WERI-Rb-1 (cell line): ENCODE measurements at places on chromosomes 2 and 18.

DNA sequence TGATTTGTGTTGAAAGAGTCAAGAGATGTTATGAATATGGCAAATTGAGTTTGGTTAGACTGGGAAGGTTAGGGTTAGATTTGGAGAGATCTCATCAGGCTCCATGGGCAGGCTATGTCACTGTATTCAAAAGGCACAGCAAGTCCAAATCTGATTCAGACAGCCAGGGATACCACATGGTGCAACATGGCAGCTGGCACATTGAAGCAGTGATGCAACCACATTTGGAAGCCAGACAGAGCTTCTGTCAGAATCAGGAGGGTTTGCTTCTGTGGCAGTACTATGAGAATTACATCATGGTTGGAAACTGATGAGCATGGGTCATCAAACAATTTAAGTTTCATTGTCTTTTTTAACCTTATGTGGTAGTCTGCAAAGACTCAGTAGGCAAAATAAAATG, 772.2 kb downstream of the SUCLG1 start:
- no peak for DNase-seq

- DNase-seq, result no peak
Observed at GRCh38 chr2:122999821-123000220, 1025.3 kb upstream of the CNTNAP5 start.

- DNase-seq, result no peak
Observed at GRCh38 chr2:170262343-170262742, 84.4 kb downstream of the MYO3B start.

DNA sequence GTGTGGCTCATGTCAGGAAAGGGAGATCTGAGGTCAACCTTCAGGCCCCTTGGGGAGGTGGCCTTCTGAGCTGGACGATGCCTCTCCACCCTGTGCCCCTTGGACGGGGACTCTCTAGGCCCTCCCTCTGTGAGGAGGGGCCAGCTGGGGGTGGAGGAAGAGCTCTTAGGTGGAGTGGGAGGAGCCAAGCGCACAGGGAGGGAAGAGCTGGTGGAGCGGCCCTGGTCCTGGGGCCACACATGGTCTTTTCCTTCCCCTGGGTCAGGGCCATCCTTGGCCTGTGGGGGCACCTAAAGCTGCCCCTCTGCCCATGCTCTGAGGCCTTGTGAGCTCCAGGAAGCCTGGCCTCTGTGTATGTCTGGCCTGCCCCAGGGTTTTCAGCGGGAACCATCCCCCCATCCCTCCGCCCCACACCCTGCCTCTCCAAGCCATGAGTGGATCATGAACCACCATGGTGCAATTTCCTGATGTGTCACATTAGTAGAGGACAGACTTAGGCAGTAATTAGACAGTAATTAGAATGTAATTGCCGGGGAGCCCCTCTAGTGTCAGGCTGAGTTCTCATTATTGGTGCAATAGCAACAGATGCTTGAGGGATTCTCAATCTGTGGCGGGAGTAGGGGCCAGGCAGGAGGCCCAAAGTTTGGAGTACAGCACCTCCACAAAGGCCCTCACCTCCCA, 63.0 kb downstream of the GLI2 start:
- DNase-seq, result peak; percentile 17

DNA sequence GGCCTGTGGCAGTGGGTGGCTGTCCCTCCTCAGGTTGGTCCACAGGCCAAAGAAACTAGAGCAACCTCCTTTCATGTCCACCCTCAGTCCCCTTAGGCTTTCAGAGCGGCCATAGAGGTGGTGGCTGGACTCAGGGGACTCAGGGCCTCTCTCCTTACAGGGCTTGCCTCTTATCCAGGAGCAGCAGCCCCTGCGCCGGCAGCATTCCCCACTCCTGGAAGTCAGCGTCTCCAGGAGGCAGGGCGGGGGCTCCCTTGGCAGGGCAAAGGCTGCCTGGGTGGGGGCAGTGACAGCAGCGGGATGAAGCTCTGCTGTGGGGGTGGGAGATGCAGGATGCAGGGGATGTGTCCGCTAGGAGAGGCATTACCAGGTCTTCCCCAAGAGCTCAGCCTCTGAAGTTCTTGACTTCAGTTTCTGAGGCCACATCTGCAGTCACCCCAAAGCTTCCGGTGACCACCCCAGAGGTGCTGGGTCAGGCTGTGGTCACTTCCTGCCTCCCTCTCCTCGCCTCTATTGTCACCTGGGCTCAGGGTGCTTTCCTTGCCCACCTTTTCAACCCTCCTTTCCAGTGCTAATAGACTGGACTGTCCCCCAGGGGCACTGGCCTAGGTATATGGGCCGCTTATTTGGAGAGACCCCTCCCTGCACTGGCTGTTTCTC, 8.6 kb upstream of the GPR55 start:
- no peak for DNase-seq

DNA sequence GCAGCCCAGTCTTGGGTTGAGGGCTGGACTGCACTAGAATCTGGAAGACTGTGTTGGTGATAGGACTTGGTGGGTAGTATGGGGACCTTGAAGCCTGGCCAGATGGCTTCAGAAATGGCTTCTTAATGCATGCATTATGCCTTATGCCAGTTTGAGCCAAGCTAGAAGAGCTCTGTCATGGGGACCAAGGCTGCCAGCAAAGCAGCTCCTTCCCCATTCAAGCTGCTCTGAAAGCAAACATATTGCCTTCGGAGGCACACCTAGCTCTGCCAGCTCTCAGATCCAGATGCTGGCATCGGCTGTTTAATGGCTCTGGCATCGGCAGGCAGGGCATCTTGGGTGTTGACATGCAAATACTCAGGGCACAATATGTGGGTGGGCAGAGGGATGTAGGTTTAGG, 59.0 kb upstream of the IGFBP5 start:
- DNase-seq, result no peak

DNA sequence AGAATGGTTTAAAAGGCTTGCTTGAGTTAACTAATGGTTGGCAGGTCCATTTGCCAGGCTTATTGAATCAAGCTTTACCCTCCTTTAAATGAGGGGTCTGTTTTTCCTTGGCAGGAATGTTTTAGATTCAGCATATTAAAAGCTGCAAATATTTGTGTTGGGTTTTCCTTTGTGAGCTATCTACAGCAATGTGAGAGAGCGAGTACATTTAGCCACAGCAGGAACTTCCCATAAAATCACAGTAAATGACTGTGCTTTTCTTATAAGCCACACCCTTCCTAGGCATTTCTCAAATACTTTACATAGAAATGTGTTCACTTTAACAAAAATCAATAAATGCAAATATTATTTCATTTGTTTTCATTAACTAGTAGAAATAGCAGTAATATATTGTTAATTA, 23.9 kb downstream of the CALCRL start:
- no peak for DNase-seq

- no peak for DNase-seq
Observed at GRCh38 chr2:96396095-96396494, 60.5 kb downstream of the NCAPH start.

DNA sequence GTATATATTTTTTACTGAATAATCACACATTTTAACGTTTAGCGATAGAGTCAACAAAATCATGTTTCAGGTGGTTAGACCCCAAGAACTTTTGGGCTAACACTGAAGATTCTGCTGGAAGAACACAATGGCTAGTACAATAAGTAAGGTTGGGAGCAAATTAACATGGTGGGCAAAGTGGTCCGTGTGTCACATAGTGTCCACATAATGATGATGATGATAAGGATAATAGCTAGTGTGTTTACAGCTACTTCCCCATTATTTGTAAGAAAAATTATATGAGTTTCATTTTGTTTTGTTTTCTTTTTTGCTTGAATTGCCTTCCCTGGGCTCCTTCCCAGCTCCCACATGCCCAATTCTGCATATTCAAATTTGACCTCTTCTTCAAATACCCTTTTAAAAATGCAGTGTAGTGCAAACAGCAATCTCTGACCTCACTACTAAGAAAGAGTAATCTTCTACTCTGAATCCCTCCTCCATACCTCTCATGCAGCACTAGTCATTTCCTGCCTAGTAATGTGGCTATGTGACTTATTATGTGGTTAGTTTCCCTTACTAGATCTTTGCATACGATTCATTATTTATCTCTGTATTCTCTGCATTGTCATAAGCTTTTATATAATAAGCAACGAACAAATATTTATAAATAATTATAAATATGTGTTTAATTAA, 16.9 kb upstream of the VPS54 start:
- DNase-seq, result no peak

DNA sequence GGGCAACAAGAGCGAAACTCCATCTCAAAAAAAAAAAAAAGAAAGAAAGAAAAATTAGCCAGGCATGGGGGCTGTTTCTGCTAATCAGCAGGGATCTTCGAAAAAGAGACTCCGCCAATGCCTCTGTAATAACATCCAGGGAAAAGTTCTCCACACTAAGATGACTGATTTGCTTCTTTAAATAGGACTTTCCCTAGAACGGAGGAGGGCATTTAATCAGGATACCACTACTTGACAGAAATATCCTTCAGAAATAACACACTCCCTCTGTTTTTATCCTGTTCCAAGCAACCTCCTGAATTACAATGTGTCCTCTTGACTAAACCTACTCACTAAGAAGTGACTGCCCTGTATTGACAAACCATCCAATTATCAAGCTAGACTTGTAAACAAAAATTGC, 21.7 kb downstream of the REV1 start:
- no peak for DNase-seq

- DNase-seq, result no peak
Observed at GRCh38 chr2:177929662-177930522, 142.7 kb downstream of the PDE11A start.

DNA sequence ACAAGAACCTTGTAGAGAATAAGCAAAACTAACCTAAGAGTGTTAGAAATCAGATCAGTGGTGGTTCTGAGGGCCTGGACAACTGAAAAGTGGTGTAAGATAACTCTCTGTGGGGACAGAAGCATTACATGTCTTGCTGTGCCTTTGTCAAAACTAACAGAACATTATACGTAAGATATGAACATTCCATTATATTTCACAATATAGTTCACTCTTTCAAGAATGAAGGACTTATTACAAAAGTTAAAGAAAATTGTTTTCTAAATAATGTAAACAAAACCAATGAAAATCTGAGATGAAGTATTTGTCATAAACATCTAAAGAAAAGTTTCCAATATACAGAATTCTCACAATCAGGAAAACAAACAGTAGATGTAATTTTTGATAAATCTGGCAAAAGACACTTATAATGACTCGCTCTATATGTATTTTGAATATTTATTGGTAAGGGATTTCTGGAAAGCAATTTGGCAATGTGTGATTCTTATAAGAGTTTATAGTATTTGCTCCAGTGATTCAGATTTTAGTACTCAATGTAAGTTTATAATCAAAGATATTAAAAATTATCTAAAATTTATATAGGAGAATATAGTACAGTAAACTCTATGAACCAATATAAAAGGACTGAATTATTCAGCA, 258.4 kb downstream of the CD226 start:
- DNase-seq, result no peak

DNA sequence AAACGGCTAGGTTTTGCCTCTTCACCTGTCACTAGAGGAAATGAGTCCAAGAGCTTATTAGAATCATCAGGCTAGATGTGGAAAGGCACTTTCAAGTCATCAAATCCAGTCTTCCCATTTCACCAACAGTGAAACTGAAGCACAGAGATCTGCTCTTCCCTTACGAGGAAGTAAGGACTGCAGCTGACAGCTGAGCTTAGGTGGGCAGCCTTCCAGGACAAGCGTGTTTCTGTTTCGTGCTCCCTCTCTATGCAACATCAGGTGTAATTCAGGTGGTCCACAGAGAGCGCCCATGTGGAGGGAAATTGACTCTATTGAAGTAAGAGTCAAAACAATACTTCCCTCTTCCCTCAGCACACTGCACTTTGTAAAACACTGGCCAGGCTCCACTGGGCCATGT, 5.5 kb downstream of the CYRIA start:
- no peak for DNase-seq

DNA sequence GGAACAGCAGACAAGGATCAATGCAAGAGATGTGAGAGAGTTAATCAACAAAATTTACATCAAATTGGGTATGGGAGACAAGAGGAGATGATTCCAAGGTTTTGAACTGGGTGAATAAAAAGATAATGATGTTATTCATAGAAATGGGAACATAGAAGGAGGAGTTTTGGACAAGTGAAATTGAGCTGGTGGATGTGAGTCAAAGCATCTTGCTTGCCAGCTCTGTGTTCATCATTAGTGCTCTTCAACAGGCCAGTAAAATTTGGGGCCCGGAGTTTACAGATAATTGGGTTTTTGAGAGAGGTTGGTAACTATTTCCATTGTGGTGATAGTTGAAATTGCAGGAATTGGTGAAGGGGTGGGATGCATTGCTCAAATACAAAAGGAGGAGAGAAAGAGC, 69.9 kb upstream of the CAVIN2 start:
- no peak for DNase-seq

GRCh38 chr2:21260311-21260710, 136.5 kb downstream of the TDRD15 start:
- no peak for DNase-seq
